ENCODE measurements at places on chromosomes 12 and 14.

DNA sequence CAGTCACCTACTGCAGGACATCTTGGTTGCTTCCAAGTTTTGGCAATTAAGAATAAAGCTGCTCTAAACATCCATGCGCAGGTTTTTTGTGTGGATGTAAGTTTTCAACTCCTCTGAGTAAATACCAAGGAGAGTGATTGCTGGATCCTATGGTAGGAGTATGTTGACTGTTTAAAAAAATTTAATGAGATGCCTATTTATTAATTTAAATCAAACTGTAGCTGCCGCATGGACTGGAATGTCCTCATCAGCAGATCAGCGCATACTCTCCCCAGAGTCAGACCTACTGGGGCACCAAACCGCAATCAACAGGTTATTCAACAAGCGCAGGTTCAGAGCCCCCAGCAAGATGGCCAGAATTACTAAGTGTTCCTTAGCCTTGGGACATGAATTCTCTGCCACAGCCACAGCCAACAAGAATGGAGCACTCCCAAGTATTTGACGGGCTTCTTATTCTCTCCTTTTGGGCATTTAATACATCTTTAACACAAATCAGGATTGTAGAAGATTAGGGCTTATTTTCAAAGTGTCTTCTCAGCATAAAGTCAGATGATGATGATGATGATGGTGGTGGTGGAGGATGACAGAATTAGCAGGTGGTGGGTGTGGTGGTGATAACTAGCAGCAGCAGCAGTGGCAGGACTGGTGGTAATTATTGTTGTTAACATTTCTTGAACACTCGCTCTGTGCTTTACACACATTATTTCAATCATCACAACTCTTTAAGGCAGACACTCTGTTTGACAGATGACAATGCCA, 170.7 kb downstream of the CHST11 start:
- no peak for DNase-seq

DNA sequence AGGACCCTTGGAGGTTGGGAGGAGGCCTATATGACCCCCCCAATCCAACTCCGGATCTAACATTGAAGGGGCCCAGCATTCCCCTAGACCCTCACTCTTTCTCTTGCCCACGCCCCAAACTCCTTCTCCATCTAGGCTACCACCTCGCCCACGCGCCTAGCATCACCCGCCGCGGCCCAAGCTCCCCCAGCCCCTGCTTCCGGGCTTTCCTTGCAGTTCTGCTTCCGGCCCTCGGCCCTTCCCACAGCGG, 445 bp downstream of the CERS5 start:
- DNase-seq: peak; percentile 66

DNA sequence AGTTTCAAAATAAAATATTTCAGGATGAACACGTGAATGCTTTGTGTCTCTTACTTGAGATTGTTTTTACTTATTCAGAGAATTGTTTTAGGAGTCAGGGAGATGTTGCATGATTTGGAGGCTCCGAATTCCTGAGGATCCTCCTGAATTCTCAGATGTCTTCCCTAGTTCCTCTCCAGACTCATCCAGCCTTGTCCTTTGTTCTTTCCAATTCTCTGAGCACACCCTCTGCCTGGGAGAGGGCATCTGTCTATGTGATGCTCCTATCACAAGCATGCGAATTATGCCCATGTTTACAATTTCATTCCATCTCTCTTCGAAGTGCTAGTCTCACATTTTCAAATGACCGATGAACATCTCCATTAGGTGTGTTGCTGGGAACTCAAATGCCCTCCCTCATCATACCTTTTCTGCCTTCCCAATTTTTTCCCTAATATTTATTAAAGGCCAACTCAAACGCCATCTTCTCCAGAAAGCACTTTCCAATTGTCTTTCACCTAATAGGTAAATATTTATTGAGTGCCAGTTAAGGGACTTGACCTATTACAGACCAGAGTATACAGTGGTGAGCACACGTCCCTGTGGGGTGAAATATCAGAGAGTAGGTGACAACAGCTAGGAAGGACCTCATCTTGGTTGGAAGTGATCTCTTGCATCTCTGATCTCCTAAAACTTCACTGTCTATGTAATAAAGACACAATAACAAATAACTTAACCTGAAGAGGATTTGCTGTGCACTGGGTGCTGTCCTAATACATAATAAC, 64.4 kb downstream of the ARF6 start:
- no peak for DNase-seq

GRCh38 chr14:61438860-61439765, 117.7 kb downstream of the PRKCH start:
- peak; percentile 17 for DNase-seq

GRCh38 chr12:106499628-106500027, 83.2 kb upstream of the RFX4 start:
- no peak for DNase-seq

DNA sequence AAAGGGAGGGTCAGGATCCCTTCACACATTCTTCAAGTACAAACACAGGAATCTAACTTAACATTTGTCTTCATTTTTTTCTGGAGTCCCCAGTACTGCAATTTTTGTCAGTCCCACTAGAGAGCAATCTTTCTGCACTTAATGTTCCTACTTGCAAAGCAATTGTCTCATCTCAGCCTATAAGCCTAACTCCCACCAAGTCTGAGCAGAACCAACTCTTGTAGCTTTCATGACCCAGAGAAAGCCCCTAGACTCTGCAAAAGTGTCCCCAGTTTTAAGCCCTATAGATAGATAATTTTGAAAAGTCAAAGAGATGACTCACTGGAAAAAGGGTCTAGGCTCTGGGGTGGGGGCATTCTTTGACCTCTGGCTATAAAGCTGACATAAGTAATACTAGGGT, 1.8 kb upstream of the ZBTB39 start:
- DNase-seq: no peak

DNA sequence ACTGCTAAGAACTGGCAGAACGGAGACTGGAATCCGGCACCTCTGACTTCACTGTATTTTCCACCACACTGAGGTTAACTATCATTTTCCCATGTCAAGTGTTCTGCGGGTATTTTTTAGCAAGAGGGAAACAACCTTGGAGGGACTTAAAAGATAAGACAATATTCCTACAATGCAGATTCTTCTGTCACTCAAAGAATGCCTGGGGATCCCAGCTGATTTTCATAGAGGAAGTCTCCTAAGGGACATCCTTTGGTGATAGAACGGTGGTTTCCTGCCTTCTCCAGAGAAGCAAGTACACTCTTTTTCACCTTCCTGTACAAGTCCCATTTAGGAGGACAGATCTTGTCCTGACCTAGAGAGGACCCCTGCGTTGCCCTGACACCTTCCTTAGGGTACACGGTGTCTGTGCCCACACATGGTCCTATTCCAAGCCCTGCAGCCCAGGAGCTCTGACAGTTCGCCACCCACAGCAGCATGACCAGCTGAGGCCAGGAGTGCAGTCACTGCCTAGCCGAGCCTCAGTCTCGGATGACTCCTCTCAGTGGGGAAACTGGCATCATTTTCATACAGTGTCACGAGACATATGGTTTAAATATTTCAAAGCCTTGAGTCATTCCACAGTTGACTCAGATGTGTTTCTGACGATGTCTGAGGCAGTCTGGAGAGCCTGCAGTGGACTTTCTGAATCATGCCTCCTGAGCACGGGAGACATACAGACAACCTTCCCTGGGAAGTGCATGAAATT, 181.3 kb upstream of the FKBP4 start:
- DNase-seq: peak; percentile 54

- DNase-seq: no peak
These were observed 110.5 kb downstream of the GPR135 start for GRCh38 chr14:59354666-59355065.

DNA sequence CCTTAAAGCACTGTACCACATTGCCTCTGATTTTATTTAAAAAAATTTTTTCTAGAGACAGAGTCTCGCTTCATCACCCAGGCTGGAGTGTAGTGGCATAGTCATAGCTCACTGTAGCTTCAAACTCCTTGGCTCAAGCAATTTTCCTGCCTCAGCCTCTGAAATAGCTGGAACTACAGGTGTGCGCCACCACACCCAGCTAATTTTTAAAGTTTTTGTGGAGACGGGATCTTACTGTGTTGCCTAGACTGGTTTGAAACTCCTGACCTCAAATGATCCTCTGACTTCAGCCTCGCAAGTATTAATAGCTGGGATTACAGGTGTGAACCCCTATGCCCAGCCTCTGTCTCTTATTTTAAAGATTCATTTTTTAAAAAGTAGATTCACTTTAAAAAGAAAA, 5.3 kb downstream of the USP15 start:
- DNase-seq: no peak

- no peak for DNase-seq
These were observed 13.4 kb upstream of the OAS2 start for GRCh38 chr12:112964915-112965314.

- no peak for DNase-seq
These were observed 17.5 kb upstream of the SCARB1 start for GRCh38 chr12:124881123-124881522.

- DNase-seq: no peak
These were observed 1.1 kb upstream of the FERMT2 start for GRCh38 chr14:52951681-52952554.

GRCh38 chr12:5059358-5059757, 15.7 kb downstream of the KCNA5 start:
- no peak for DNase-seq

- no peak for DNase-seq
These were observed 55.0 kb downstream of the ANAPC7 start for GRCh38 chr12:110348431-110349059.

DNA sequence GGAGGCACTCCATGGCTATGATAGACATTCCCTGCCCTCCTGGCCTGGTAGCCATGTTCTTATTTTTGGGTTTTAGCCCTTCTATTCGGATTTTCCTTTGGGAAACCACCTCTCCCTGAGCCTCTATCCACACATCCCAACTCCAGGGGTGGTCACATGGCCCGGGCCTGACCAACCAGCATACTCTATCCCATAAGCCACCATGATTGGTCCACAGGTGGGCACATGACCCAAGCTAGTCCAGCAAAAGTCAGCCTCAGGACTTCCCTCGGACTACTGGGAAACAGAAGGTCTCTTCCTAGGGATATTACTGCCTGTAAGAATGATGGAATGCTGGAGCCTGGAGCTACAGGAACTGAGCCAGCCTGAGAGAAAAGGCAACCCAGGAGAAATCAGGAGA, 12.5 kb downstream of the PRIMA1 start:
- DNase-seq: no peak

DNA sequence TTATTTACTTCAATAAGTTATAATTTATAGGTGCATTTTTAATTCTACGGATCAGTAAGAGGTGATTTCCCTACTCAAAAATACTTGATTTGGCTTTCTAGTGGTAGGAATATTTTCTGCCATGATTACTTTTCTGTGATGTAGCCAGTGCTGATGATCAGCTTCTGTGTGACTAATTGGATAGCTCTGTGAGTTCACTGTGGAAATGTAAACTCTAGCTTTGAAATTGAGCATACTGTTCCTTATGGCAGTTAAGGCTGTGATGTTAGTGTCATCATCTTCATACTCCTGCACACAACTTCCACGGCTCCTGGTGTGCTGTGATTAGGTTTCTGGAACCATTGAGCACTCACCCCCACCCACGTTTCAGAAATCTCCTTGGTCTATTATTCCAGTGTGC, 48.2 kb downstream of the PLEKHA5 start:
- no peak for DNase-seq

GRCh38 chr14:19828314-19828713, 24.7 kb downstream of the OR4N2 start:
- DNase-seq: no peak

Data from activated T-cell treated with anti-CD3 and anti-CD28 coated beads for 48 hours (primary cell).